ENCODE measurements at places on chromosomes 5 and 9.

GRCh38 chr5:167853421-167853820 lies 438.0 kb upstream of the WWC1 start:
- no peak for DNase-seq

DNA sequence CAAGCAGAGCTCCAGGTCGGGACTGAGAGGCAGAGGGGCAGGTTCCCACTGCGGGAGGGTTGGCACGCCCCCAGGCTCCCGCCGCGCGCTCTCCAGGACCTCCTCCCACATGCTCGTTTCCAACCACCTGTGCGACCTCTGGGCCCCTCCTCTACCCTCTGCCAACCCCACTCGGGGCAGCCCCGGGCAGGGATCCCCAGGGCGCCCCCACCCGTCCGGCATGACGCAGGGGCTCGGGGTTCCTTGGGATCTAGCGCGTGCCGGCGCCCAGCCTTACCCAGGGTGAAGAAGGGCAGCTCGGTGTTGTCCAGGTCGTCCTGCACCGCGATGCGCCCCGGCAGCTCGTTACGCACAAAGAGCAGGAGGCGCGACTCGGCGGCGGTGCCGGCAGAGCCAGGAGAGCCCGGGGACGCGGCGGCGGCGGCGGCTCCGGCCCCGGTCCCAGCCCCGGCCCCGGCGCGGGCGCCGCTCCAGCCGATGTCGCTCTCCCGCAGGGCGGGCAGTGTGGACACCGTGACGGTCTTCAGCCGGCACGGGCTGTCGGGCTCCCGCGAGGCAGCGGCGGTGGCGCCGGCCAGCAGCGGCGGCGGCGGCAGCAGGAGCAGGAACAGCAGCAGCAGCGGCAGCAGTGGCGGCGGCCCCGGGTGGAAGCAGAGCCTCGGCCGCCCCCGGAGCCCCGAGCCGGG lies 494 bp downstream of the ASTN2 start:
- no peak for DNase-seq

GRCh38 chr5:62969409-62970120 lies 390.9 kb downstream of the LRRC70 start:
- DNase-seq, result no peak

DNA sequence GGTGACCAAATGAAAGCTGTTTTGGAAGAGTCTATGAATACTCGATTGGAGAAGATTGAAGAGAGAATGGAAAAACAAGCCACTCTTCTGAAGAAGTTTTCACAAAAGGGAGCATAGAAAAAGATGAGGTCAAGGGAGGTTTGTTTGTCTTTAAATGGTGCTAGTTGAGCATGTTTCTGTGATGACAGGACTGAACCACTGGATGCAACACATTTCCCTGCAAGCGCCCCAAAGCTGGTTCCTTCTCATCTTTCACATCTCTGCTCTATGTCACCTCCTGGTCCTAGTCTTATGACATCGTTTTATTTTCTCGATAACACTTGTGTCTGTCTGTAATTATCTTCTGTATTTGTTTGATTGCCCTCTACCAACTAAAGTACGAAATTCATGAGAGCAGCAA lies 3.8 kb upstream of the CCDC192 start:
- no peak for DNase-seq

GRCh38 chr9:104313396-104314110 lies 190.5 kb upstream of the OR13F1 start:
- DNase-seq, result no peak

DNA sequence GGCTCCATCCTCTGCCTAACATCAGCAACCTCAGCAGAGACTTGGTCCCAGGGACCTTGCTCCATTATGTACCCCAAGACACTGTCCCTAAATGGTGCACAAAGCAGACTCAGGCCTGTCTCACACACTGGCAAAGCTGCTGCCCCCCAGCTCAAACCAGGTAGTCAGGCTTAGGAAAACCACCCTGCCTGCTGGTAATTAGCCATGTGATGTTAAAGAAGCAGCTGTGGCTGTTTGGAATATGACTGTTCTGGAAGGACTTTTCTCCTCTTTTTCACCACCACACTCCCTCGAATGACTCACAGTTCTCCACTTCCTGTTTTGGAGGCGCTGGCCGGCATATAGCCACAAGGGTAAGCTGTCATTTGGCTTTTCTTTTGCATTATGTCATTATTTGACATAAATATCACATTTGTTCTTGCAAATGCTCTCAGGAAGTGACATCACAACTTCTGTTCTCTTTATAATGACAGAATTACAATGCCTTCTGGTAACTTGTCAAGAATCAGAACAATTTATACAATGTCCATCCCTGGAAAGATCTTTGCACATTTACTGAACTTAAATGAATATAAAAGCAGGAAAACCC lies 113.9 kb downstream of the SUSD1 start:
- no peak for DNase-seq

All from effector memory CD8-positive, alpha-beta T cell (primary cell).